Frontal cortex (tissue), 4 donors: ENCODE measurements at places on chromosomes 12 and 14. TPM values are rescaled to one million over a fixed set of nuclear protein-coding genes. Genes with fewer than 3 reads are reported as not detected.

GRCh38 chr12:46534327-46534840 lies 161.8 kb upstream of the SLC38A2 start:
- DNase-seq, result no peak

GRCh38 chr12:25979059-25979458 lies 20.6 kb downstream of the RASSF8 start:
- no peak for DNase-seq

DNA sequence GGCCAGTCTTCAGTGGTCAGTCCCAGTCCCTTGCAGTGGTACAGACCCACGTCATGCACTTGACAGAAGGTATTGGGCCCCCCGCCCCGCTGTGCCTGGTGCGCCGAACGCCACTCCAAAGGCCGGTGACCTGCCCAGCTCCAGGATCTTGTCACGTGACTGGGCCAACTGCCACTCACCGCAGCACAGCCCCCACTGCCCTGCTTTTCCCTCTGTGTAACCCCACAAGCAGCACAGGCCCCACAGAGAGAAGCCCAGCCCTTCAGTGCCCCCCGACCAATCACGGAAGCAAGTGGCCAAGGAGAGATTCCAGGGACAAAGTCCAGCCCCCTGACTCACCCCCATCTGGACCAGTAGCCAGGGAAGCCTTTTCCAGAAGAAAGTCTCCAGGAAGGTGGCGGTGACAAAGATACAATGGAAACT lies 498 bp downstream of the GPR132 start:
- DNase-seq, result no peak

DNA sequence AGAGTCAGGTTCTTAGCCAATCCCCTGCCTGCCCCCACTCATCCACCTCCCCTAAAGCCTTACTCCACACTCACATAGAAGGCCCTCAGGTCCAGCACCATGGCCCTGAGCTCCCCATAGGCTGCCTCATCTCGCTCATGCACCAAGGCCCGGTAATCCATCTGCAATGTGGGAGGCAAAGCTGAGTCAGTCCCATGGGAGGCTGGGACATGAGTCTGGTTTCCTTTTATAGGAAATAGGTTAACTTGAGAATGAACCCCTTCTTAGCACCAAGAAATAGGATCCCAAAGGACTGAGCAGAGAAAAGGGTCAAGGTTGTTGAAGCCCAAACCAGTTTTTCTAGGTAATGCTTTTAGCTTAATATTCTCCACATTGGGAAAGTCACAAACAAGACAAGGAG lies 2.1 kb upstream of the EMC9 start:
- DNase-seq, result no peak

GRCh38 chr12:6376870-6377666 lies 1.7 kb upstream of the SCNN1A start:
- no peak for DNase-seq

GRCh38 chr12:26627335-26627734 lies 205.7 kb downstream of the ITPR2 start:
- DNase-seq, result no peak

GRCh38 chr14:81476816-81477215 lies 56.8 kb downstream of the SEL1L start:
- no peak for DNase-seq

- DNase-seq, result no peak
Measured at GRCh38 chr12:104496336-104496735, 39.6 kb downstream of the CHST11 start.

DNA sequence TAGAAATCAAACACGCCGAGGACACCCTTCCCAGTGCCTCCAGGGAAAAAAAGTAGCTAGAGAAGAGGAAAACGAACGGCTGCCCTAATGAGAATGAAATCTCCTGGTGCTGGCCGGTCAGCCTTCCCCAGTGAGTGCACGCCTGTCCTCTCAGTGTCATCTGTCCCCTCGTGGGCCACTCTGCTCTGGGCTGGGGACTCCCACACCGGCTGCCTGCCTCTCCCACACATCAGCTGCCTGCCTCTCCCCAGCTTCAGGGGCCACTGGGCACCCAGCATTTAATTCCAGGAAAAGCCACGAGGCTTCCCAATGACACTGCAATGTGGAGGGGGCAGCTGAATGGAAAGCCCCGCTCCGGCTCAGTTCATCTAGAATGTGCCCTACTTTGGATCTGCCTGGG lies 59.0 kb downstream of the CCDC85C start:
- no peak for DNase-seq

- DNase-seq, result no peak
Measured at GRCh38 chr12:122117979-122118378, 39.4 kb downstream of the MLXIP start.

- DNase-seq, result no peak
Measured at GRCh38 chr12:124621296-124621660, 53.9 kb upstream of the NCOR2 start.

- no peak for DNase-seq
Measured at GRCh38 chr14:32594766-32595165, 265.7 kb downstream of the AKAP6 start.

- no peak for DNase-seq
Measured at GRCh38 chr12:107468182-107468581, 217.4 kb upstream of the PWP1 start.

DNA sequence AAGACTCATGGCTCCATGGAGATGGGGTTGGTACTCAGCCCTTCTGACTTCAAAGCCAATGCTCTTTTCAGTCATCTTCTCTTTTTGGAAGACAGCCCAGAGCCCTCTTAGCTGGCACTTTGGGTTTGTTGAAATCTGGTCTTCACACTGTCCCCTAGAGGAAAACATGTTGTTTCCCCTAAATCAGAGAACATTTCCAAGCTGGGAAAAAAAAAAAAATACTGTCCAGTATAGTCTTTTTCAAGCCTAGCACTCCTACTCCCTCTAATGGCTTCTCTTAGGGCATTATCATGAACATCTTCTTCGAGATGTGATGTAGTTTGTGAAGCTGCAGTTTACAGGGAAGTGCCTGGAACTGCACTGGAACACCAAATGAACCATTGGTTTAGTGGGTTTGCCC lies 3.0 kb upstream of the ZC3H14 start:
- no peak for DNase-seq

DNA sequence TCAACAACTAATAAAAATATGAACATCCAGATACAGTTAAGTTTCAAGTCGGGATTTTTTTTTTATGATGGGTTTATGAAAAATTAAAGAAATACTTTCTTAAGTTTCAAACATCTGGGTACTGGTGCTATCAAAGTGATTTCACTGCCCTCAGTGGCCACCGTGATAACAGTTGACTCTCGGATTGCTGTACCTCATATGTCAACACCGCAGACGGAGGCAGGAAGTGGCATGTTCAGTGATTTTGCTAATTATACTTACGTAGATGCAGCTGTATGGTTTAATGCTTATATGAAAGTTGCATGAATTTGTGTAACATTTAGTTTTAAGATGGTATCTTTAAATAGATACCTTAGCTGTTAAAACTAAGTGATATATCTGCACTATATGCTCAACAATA lies 20.8 kb upstream of the FBLN5 start:
- no peak for DNase-seq

DNA sequence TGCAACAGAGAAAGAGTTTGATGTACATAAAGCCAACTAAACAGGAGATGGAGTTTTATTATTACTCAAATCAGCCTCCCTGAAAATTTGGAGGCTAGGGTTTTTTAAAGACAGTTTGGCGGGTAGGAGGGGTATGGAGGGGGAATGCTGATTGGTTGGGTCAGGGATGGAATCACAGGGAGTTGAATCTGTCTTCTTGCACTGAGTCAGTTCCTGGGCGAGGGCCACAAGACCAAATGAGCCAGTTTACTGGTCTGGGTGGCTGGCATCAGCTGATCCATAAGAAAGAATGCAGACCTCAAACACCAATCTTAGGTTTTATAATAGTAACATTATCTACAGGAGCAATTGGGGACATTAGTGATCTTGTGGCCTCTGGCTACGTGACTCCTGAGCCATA lies 64.9 kb downstream of the RIN3 start:
- DNase-seq, result no peak

DNA sequence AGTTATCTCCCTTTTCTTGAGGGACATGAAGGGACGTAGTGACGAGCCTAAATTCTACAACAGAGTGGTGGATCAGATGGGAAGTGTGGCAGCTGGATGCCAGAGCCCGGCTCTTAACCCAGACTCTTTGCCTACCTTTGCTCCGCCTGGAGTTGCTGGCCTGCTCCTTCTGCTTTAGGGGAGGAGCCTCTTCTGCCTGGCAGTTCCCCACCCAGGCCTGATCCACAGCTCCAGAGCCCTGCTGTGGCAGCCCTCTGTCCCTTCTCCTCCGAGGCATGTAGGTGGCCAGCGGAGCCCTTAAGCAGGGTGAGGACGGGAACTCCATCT lies 2.3 kb upstream of the PRPH start:
- no peak for DNase-seq

GRCh38 chr14:103698380-103699260 lies 16.6 kb downstream of the XRCC3 start:
- DNase-seq, result no peak

- no peak for DNase-seq
Measured at GRCh38 chr14:101878822-101879528, 85.4 kb upstream of the DYNC1H1 start.

The SPIC gene
- not detected for total RNA-seq

The ACYP1 gene
- 17.9 TPM for total RNA-seq

The IQSEC3 gene
- total RNA-seq, result 4.1 TPM

The LIN7A gene
- 44.4 TPM for total RNA-seq

The IFT81 gene
- total RNA-seq, result 118 TPM

The MIP gene
- total RNA-seq, result 0.41 TPM

The INHBC gene
- total RNA-seq, result not detected

The KRT71 gene
- total RNA-seq, result not detected

The NUDT14 gene
- 32.6 TPM for total RNA-seq

The NTF3 gene
- total RNA-seq, result 2.9 TPM

The VCPKMT gene
- total RNA-seq, result 9.8 TPM

The TRHDE gene
- 40.4 TPM for total RNA-seq
